Motor neuron (in vitro differentiated cells): ENCODE measurements at places on chromosomes 7 and 10.
A peak's percentile ranks its signal among the peaks of the same experiment; 100 is the strongest.

DNA sequence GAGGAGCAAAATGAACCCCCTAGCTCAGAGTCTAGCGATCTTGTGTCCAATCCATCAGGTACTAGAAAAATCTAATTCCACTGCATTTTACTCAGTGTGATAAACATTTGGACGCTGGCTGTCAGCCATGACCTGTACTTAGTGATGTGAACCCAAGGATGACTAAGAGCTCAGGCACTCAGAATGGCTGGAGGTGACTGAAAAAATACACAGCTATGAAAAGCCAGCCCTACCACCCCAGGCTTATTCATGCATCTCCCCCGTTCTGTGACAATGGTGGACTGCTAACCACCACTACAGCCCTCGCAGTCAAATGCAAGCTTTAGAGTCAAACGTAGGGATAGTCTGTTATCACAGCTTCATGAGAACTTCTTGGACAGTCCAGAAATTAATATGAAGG is 14.9 kb downstream of the AFAP1L2 start:
- no peak for ATAC-seq

GRCh38 chr10:77673515-77674140 is 36.0 kb upstream of the KCNMA1 start:
- ATAC-seq: no peak

GRCh38 chr7:138328215-138328614 is 131.8 kb upstream of the TRIM24 start:
- no peak for ATAC-seq

DNA sequence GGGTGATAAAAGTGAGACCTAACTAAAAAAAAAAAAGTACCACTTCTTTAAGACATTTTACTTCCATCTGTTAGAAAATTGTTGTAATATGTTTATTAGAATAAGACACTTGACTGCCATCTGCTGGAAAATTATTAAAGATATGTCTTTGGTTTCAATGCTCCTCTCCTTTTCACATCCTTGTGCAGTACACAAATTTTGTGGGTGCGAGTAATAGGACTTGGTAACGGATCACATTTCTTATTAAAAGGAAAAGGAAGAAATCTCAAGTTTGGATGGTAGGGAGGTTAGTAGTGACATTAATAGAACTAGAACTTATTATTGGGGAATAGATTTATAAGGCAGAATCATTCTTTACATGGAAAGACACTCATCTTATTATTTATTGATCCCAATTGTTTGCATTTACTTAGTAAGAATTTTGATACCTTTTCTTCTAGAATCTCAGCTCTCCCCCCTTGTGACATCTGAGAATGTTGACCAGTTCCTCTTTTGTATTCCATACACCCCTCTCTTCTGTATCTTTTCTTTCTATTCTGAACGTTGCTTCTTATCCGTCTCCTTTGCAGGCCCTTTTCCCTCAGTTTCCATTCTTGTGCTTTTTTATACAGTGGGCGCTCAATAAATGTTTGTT is 43.0 kb upstream of the RPA3 start:
- ATAC-seq: no peak

- ATAC-seq: no peak
Observed at GRCh38 chr7:22958742-22959141, 55.2 kb downstream of the HYCC1 start.

GRCh38 chr7:77359599-77359998 is 56.5 kb downstream of the GSAP start:
- ATAC-seq: no peak

DNA sequence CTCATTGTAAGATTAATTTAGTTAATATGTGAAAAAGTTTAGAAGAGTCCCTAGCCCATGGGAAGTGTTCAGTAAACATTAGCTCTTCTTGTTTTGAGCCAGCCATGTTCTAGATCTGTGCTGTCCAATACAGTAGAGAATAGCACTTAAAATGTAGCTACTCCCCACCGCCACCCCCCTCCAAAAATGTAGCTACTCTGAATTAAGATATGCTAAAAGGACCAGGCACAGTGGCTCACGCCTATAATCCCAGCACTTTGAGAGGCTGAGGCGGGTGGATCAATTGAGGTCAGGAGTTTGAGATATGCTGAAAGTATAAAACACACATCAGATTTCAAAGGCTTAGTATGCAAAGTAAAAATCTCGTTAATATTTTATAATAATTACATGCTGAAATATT is 47.3 kb upstream of the MXI1 start:
- ATAC-seq: peak; percentile 85
